ENCODE measurements at places on chromosomes 5 and 9.

- no peak for DNase-seq
These were observed 5.6 kb upstream of the HMGCR start for GRCh38 chr5:75331095-75332090.

GRCh38 chr9:116154334-116154975 is 864 bp downstream of the PAPPA start:
- no peak for DNase-seq

GRCh38 chr9:70924380-70924779 is 197.0 kb downstream of the TRPM3 start:
- no peak for DNase-seq

- DNase-seq: no peak
These were observed 107.6 kb downstream of the ADCY2 start for GRCh38 chr5:7503564-7503963.

- DNase-seq: no peak
These were observed 9.0 kb upstream of the PHF19 start for GRCh38 chr9:120885958-120886357.

GRCh38 chr5:136202469-136203205 is 9.7 kb upstream of the SMIM32 start:
- DNase-seq: no peak

DNA sequence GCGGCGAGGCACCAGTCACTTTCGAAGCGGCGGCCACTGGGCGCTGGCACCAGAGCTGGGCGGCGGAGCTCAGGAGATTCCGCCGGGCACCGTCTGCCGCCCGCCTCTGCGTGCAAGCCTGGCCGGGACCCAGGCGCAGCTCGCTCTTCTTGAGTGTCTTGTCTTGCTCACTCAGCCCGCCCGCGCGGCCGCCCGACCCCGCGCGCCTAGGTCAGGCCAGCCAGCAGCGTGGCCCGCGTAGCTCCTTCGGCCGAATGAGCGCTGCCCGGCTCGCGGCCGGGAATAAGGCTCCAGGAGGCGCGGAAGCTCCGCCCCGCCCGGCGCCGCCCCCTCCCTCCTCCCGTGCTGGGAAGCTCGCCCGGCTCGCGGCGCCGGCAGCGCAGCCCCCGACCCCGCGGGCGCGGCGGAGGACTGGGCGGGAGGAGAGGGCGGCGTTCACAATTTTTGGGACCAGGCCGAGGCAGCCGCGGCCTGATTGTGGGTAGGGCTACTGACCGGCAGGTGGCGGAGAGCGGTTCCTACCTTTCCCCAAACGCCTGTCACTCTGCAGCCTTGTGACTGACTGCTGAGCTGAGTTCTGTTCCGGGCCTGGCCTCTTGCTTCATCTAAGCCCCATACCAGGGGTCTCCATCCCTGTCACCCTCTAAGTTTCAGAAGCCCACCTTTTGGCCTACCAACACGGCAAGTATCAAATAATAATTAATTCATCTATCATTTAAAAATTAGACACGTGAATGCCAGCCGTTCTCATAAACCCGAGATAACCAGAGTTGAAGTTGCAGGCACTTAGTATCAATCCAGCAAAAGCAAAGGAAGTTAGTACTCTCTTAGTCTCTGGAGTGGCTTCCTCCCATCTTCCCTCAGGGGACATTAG is at the start of gene HBEGF:
Gene HBEGF, minus strand, starts transcription at position 256 of the 874 bp plus-strand sequence. CDS start 275 bp downstream, outside the sequence.
- DNase-seq: no peak

- DNase-seq: no peak
These were observed 49.1 kb downstream of the LRSAM1 start for GRCh38 chr9:127500399-127500798.

- no peak for DNase-seq
These were observed 243.9 kb downstream of the DNAH5 start for GRCh38 chr5:13700626-13701025.

- no peak for DNase-seq
These were observed 50.5 kb downstream of the HACD4 start for GRCh38 chr9:20980832-20981455.

- DNase-seq: no peak
These were observed 193.2 kb downstream of the MAPKAP1 start for GRCh38 chr9:125513668-125514413.

DNA sequence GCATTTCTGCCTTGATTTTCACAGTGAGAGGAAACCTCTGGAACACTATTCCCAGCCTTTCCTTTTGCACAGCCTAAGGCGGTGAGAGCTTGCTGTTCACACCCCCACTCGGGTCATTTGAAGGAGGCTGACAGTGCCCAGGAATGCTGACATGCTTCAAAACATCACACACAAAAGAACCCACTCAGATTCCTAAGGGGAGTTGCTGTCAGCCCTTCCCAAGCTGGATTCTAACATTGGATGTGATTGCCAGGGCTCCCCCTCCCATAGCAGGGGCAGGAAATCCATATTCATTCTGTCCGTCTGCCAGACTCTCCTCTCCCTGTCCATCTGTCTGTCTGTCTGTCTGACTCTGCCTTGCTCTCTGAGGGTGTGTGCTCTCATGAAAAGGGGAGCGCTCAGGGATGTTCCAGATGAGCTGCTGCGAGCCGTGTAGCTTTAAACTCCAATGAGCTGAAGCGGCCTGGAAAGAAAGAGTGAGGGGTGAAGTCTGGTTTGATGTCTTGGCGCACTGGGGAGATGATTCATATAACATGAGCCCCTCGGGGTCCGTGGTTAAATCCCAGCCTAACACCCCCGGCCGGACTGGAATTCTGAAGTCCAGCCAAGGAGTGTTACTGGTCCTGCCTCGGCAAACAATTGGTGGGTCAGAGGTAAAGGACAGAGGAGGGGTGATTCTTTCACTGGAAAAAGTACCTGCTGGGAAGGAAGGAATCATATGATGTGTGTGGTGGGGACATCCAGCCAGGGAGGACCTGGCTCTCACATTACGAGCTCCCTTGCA is 517.0 kb downstream of the CCDC171 start:
- DNase-seq: no peak

GRCh38 chr5:134917070-134917815 is 12.3 kb downstream of the PCBD2 start:
- no peak for DNase-seq

DNA sequence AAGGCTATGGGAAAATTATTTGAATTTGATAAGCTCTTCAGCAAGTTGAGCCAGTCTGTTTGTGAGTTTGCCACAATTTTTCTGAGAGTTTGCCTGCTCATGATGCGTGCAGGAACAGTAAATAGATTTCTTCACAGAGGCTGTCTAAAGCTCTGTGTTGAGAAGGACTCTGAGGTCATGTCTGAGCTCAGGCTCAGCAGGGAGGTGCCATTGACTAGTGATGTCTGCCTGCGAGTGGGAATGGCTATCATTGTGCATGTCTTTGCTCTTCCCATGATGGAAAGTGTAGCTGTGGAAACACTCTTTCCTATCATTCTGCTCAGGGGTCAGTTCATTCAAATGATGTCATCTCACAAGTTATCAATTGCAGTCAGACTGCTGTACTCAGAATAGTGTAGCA is 142.8 kb downstream of the RASEF start:
- DNase-seq: no peak

- DNase-seq: no peak
These were observed 398.9 kb upstream of the WWC1 start for GRCh38 chr5:167892352-167893115.

GRCh38 chr9:121268851-121269641 is 1.1 kb downstream of the GSN start:
- DNase-seq: no peak

GRCh38 chr9:110919609-110920008 is 118.7 kb downstream of the LPAR1 start:
- no peak for DNase-seq

- DNase-seq: no peak
These were observed 360.9 kb downstream of the KDM4C start for GRCh38 chr9:7118633-7119032.

- DNase-seq: no peak
These were observed 44.2 kb downstream of the SH3PXD2B start for GRCh38 chr5:172410160-172410559.

DNA sequence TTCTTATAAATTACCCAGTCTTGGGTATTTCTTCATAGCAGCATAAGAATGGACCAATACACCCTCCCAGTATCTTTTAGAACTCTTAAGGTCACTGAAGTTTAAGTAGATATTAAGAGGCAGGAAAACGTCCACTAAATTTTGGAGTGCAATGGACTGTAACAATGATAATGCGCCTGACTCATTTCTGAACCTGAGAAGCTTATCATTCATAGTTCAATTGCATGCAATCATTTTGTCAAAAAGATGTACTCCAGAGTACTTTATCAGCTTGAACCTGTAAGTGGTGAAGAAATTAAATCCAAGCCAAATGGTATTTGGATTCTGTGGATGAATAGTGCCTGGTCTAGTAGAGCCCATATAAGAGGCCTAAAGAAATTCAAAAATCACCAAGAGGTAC is 196.5 kb upstream of the CDH9 start:
- no peak for DNase-seq

DNA sequence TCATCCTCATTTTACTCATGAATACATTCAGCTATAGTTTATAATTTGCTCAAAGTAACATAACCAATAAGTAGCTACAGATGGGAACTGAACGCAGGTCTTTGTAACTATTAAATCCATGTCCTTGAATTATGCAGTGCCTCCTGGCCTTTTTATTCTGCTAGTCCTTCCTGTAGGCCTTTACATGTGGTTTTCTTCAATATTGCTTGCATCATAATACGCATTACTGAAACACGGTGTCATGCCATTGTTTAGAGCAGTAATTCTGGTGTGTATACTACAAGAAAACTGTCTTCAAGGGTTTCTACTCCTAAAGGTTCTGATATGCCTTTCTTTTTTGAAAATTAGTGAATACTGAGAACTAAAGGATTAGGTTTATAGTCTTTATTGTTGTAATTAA is 20.7 kb downstream of the CWC27 start:
- DNase-seq: no peak

- DNase-seq: no peak
These were observed 189.2 kb downstream of the HINT1 start for GRCh38 chr5:130975847-130976246.

GRCh38 chr9:111966861-111967291 is 70.3 kb downstream of the UGCG start:
- DNase-seq: no peak

- DNase-seq: no peak
These were observed 124.2 kb downstream of the PTTG1 start for GRCh38 chr5:160545832-160546231.

- no peak for DNase-seq
These were observed 521.3 kb upstream of the TRPC7 start for GRCh38 chr5:136886608-136887007.

DNA sequence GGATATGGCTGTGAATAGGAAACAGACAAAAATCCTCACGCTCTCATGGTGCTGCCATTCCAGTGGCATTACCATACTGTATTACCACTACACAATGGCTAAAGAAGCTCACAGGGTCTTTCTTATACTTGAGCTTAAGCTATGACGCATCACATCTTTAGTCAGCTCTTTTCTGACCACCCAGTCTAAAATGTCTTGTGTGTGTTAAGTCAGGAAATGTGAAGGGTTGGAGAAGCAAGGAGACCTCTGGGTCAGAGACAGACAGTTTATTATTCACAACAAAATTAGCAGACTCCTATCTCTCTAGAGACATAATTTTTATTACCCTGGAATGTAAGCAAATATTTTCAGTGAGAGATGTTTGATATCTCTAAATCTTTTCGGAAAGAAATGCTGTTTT is 1583.2 kb upstream of the WWC1 start:
- DNase-seq: no peak

- DNase-seq: no peak
These were observed 94.1 kb downstream of the GPR21 start for GRCh38 chr9:123127512-123128075.

GRCh38 chr5:134938030-134938429 is 29.7 kb upstream of the CATSPER3 start:
- no peak for DNase-seq

Data from stimulated activated CD4-positive, alpha-beta T cell treated with anti-CD3 and anti-CD28 coated beads, TNF-alpha, amount 100 ng/mL, for 4 hours (primary cell).